ENCODE measurements at places on chromosomes 5 and 9.

DNA sequence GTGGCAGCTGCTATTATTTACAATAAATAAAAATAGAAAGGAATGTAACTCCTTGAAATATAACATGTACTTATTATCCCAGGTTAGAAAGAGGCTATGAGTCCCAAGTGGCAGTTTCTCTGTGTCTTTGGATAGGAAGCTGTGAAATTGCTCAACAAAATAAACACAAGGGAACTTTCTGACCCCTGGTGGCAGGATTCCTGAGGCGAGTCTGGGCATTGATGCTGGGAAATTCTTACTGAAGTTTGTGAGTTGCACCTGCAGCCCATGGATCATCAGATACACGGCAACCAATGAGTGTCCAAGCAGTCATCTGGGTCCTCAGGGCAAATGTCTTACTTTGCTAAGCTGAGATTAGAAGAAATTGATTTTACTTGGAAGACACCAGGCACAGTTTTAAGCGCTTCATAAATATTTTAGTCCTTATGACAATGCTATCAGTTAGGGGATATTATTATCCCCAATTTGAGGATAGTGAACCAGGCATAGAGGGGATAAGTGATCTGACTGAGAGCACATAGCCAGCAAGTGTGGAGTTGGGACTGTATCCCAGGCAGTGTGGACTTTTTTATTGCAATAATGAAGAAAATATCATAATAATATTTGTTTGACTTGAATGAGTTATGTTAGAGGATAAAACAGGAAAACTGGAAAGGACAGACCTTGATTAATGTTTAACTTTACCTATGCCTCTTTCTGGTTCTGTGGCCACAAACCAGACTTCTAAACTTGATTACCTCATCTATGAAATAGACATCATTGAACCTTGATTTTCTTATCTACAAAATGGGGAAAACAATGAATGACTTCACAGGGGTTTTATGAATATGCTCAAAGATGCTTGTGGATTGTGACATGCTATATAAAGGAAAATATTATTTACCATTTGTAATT lies 265.5 kb upstream of the ADAMTSL1 start:
- DNase-seq: no peak

DNA sequence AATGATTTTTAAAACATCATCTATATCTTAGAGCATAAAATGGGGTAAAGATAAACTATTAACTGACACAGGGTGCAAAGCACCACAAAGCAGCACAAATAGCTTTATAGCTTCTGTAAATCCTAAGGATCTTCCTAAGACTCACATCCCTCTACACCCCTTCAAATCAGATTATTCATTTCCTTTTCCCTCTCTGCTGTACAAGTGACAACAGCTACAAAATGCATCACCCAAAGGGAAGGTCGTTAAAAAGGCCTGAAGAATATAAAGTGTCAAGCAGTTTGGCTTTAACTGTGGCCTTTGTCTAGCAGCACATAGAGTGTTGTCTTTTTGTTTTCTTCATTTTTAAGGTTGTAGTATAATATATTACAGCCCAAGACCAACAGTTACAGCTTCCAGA lies 422.1 kb downstream of the PDE4D start:
- DNase-seq: no peak

DNA sequence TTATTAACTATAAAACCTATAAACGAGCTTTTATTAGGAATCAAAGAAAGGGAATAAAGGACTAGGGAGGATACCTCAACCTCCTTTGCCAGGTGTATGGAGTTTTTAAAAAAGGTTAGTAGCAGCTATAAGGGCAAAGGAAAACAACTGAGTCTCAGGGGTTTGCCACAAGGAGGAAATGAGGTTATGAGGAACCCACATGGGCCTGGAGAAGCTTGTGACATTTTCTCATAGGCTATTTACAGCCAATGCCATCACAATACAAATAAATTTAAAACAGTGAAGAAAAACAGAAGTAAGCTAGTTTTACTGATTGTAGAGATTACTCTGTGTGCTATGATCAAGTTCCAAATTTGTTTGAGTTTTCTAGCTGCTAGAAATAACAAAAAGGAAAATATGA lies 92.6 kb downstream of the CDKN2A start:
- DNase-seq: no peak

GRCh38 chr5:140402258-140403074 lies 833 bp downstream of the ANKHD1 start:
- DNase-seq: peak; percentile 13

DNA sequence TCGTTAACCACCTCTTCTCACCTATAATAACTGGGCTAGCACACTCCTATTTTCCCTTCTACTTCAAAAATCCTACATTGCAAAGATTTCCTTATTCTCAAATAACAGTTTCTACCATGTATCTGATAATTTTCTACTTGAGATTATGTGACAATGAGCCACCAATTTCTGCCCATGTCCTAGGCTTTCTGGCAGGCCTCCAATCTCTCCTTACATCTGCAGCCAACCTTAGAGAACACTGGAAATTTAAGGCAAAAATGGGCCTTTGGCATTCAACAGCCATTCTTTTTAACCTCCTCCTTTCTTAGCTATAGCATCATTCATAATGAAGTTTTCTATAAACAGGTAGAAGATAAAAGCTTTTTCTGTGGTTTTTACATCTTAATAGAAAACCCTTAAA lies 225.1 kb downstream of the ARRDC3 start:
- no peak for DNase-seq

GRCh38 chr5:39396843-39397242 lies 27.9 kb downstream of the DAB2 start:
- DNase-seq: no peak

GRCh38 chr5:36521838-36522745 lies 84.3 kb upstream of the SLC1A3 start:
- no peak for DNase-seq

DNA sequence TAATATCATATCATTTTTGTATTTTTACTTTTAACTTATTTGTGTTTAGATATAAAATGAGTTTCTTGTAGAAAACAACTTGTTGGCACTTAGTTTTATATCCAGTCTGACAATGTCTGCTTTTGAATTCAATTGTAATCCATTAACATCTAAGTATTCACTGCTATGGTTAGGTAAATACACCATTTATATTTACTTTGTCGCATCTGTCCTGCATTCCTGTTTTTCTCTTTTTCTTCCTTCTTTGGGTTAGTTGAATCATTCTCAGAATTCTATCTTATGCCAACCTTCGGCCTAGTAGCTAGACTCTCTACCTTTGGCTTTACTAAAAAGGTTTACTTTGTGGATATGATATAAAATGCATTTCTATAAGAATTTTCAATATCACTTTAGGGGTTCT lies 107.6 kb downstream of the PLCXD3 start:
- no peak for DNase-seq

DNA sequence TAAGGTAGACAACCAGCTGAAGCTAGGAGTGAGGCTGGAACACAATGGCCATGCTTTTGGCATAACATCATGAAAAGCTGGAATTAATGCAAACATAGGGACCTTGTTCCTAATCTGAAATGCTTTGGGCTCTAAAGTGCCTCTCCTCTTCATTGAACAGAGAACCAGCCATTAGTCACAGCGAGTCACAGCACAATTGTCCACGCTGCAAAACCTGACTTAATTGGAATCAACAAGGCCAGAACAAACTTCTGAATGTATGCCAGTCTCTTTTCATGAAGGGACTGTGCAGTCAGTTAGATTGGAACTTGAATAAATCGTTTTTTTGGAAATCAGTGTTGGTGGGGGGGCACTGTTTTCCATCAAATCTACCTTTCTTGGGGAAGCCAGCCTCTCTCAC lies 96.5 kb downstream of the JAKMIP2 start:
- no peak for DNase-seq

GRCh38 chr5:39399135-39400036 lies 25.4 kb downstream of the DAB2 start:
- DNase-seq: no peak

- DNase-seq: no peak
These were observed 25.4 kb upstream of the ZSWIM6 start for GRCh38 chr5:61306531-61307131.

- no peak for DNase-seq
These were observed 57.2 kb upstream of the FBXW11 start for GRCh38 chr5:172063463-172064235.

GRCh38 chr9:134987376-134987775 lies 69.7 kb upstream of the FCN1 start:
- no peak for DNase-seq

DNA sequence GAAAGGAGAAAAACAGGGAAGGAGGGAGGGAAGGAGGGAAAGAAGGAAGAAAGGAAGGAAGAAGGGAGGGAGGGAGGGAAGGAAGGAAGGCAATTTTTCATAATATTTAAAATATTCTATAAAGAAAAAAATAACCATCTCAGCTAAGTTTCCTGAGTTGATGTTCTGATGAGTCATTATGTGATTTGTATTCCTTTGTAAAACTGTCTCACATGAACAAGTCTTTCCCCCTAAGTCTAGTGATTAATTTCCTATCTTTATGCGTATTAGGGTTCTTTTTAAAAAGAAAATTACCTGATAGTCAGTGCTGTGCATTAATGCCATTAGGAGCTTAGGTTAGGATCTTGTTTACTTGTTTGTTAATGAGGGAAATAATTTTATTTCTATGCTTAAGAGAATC lies 94.1 kb downstream of the RASEF start:
- DNase-seq: no peak

DNA sequence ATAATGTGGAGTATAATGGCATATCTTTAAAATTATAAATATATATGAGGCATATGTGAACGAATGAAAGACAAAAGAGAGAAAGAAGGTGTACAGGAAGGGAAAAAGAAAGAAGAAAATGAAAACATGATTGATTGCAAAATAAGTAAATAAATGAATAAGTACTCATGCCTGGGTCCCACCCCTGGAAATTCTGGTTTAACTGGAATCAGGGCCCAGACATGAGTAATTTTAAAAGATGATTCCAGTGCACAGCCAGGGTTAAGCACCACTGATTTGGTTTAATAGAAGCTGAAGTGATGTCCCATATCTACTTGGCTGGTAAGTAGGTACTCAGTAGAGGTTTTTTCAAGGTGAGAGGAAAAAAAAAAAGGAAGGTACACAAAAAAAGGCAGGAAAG lies 34.0 kb upstream of the HOMER1 start:
- DNase-seq: no peak

DNA sequence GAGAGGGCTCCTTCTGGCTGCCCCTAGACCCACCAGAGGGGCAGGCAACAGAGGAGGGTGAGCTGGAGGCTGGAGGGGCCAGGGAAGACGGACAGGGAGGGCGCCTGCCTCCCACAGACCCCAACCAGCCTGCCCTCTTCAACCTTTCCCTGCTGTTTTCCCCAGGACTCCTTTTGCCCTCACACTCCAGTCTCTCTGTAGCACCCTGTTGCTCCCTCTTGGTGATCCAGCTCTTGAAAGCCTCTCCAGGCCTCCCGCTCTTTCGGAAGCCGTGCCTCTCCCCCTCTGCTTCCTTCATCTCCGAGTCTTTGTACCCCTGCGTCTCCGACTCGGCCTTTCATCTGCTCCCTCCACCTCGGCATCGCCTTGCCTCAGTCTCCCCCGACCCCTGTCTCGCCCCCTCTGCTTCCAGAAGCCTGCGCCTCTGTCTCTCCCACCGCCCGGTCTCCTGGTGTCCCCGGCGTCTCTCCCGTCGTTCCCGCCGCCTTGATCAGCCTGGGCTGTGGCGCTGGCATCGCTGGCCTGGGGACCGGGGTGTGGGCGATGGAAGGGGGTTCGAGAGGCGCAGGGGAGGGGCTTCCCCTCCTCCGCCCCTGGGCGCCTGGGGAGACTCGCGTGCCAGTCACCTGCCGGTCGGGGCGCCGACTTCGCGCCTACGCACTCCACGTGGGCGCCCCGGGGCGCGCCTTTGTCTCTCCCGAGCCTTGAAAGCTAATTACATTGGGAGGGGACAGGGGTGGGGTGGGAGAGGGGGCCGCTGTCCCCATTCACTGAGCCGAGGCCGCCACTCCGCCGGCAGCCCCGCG lies 5.3 kb upstream of the PRDM12 start:
- no peak for DNase-seq

DNA sequence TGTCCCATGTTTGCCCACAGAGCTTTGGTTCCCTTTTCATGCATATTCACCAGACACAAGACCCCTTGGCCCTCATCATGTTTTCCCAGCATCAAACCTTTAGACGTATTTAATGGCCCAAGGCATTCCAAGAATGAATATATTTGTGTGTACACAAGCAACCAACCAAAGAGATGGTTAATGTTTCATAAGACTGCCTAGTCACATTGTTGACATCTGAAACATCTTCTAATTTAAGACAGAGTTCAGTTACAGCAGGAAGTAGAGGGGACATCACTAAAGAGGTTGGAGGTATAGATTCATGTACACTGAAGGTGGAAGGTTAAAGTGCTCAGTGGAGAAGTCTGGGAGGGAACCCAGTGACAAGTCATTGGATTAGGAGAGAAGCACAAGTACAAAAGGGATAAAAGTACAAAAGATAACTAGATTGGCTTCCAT lies 49.1 kb downstream of the SUSD1 start:
- no peak for DNase-seq

DNA sequence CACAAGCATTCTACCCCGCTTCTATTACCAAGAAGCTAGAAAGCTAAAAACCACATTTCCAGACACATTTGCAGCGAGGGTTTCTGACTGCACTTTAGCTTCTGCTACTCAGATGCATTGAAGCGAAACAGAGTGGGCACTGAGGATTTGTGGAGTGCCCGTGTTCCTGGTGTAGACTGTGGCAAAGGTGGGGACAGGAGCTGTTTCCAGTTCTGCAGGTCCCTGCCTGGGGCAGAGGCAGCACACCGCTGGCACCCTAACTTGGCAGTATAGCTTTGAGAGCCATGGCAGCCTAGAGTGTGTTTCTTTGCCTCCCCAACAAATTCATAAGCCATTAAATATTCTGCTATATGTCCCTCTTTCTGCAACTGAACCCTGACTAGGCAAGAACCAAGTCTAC lies 108.6 kb upstream of the SPOCK1 start:
- DNase-seq: no peak

GRCh38 chr5:139835656-139836055 lies 40.0 kb downstream of the PSD2 start:
- no peak for DNase-seq

DNA sequence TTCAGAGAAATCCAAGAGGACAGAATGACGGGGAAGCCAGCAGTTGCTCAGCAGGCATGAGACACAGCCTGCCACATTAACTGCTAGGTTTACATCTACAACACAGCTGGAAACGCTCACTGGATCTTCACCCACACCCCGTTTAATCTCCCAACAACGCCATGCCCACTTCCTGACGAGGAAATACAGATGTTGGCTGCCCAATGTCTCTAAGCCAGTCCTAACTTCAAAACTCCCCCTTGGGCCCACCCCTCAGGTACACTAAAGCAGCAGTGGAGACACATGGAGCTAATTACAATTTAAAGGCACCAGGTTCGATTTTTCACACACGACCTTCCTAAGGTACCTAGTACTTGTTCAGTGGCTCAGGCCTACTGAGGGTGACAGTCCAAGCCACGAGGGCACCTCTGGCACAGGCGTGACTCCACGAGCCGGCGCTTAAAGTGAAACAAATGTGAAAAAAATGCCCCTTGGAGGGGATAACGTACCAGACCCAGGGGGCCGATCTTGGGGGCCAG lies 904 bp downstream of the RPL12 start:
- no peak for DNase-seq

DNA sequence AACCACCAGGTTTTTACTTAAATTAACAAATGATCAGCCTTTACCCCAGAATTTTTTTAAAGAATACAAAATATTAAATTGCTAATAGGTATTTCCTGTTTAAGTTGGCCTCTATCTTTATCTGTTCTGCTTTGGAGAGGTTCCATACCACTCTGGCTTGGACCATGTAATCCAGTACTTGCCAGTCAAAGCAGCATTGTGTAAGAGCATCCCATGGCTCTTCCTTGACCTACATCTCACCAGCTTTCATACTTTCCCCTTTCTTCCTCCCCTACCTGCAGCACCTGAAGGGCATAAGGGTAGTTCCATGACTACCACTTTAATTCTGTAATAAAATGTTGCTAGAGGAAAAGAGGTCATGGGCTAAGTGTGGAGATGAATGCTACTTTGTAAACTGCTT lies 140.8 kb upstream of the MTAP start:
- DNase-seq: no peak

Data from stimulated activated CD8-positive, alpha-beta memory T cell treated with anti-CD3 and anti-CD28 coated beads, Interleukin-4, amount 100 ng/mL, for 1 hour (primary cell).